G401 (cell line): ENCODE measurements at places on chromosomes 16 and 17. TPM values are rescaled to one million over a fixed set of nuclear protein-coding genes. Genes with fewer than 3 reads are reported as not detected.

GRCh38 chr17:60129164-60129563 lies 20.6 kb upstream of the CA4 start:
- DNase-seq, result no peak

DNA sequence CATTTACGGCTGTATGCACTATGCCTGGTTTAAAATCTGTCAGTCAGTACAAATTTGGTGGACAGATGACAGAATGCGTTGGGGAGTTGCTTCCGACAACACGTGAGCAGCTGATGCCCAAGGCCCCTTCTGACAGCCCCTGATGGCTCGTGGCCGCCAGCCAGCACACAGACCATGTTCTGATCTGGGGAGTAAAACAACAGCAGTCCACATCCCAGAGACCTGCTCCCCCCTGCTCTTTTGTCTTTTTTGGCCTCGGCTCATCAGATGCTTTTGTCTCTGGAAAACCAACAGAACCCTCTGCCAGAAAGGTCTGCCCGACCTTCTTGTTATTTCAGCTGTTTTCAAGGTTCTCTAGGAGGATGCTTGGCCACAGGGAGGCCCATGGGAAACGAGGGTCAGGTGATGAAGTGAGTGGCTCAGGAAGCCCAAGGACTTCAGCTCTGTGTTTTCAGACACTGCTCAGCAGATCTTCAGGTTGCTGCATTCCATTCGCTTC lies 10.8 kb downstream of the ARSG start:
- DNase-seq, result peak; percentile 49

- DNase-seq, result no peak
These were observed 76.8 kb downstream of the TUBD1 start for GRCh38 chr17:59815965-59816364.

GRCh38 chr16:86568677-86569623 lies 2.3 kb downstream of the FOXC2 start:
- no peak for DNase-seq

- DNase-seq, result no peak
These were observed 12.4 kb downstream of the SNTB2 start for GRCh38 chr16:69199382-69199781.

The NAE1 gene
- 154 and 162 TPM in 2 replicates for total RNA-seq

GRCh38 chr17:29949696-29950095 lies 8.3 kb downstream of the EFCAB5 start:
- DNase-seq, result no peak

The BRCA1 gene
- total RNA-seq, result 22.8 and 53.3 TPM in 2 replicates

The ATP1B2 gene
- not detected in 2 replicates for total RNA-seq

GRCh38 chr17:14748036-14748710 lies 447.3 kb downstream of the HS3ST3B1 start:
- no peak for DNase-seq

- DNase-seq, result no peak
These were observed 211.4 kb downstream of the NTN1 start for GRCh38 chr17:9232591-9233270.
